Muscle of arm (tissue), 14 donors: ENCODE measurements at places on chromosomes 12 and 14. TPM values are rescaled to one million over a fixed set of nuclear protein-coding genes. Genes with fewer than 3 reads are reported as not detected.

DNA sequence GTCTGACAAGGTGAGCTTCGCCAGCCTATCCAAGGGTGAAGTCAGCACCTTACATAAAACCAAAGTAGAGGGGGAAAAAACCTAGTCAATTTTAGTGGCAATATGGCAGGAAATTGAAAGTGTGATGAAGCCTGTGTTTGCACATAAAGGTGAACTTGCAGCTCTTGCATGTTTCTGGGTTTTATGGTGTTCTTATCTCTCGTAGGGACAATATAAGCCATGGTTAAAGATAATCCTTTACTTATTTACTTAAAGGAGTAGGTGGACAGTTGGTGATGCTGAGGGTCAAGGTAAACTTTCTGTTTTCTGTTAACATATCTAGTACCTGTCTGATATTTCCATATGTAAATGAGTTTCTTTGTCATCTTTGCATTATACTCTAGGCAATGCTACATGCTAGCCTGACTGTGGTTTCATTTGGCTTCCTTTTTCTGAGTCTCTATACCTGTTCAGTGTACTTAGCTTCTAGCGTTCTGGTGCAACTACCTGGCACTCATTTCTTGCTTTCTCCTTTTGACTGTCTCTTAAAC, 32.8 kb downstream of the CCDC91 start:
- no peak for DNase-seq

- DNase-seq, result peak; percentile 67
These were observed 231.6 kb downstream of the CACNA1C start for GRCh38 chr12:2284321-2284813.

DNA sequence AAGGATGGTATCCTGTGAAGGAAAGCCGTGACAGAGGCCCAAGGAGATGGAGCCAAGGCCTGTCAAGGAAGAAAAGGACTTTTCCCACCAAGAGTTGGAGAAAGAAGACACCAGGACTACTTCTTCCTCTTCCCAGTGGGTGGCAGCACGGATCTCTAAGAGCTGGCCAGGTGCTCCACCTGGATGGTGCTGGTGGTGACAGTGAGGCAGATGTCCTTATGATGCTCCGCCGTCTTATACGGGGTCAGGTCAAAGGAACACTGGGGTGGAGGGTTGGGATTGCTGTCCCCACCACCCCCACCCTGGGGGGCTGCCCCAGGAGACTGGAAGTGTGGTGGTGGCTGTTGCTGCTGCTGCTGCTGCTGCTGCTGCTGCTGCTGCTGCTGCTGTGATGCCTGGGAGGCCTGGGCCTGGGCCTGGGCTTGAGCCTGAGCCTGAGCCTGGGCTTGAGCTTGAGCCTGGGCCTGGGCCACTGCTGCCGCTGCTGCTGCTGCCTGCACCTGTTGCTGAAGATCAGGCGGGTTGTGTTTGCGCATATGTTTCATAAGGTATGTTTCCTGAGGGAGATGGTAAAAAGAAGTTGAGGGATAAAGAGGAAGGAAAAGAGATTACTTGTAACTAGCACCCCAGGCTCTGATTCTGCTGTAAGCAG, 4.8 kb upstream of the ING4 start:
- DNase-seq, result no peak

DNA sequence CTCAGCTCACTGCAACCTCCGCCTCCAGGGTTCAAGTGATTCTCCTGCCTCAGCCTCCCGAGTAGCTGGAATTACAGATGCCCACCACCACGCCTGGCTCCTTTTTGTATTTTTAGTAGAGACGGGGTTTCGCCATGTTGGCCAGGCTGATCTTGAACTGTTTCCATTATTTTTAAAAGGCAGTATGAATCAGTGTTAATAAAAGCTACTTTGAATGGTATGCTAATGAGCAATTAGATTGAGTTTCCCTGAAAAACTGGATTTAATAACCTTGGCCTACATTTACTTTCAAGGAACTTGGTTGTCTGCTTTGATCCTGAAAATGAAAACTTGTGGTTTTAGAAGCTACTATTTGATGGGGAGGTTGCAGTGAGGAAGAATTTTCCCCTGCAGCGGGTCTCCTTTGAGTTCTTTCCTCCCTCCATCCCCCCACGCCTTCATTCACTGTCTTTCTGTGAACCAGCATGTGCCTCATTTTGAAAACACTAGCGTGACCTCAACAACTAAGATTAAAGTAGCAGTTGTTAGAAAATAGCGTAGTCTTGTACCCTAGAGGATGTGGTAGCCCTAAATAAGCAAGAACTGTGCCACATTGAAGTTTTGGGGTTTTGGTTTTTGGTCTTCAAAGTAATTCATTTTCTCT, 17.8 kb upstream of the RPS6KA5 start:
- DNase-seq, result no peak

GRCh38 chr14:99203801-99204200, 68.2 kb downstream of the BCL11B start:
- no peak for DNase-seq

- no peak for DNase-seq
These were observed 281.7 kb downstream of the ALG10 start for GRCh38 chr12:34304001-34304400.

DNA sequence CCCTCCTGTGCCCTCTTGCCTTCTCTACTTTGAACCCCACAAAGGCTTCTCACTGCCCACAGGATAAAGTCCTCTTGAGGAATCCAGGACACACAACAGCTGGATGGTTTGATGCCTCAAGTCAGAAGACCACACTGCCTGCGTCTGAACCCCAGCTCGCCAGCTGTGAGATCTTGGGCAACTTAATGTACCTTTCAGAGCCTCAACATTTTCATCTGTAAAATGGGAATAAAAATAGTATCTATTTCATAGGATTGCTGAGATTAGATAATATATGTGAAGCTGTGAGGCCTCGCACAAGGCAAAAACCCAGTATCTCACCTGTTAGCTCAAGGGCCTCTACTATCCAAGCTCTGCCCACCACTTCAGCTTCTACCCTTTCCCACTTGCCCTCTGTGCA, 2.3 kb downstream of the CINP start:
- no peak for DNase-seq

DNA sequence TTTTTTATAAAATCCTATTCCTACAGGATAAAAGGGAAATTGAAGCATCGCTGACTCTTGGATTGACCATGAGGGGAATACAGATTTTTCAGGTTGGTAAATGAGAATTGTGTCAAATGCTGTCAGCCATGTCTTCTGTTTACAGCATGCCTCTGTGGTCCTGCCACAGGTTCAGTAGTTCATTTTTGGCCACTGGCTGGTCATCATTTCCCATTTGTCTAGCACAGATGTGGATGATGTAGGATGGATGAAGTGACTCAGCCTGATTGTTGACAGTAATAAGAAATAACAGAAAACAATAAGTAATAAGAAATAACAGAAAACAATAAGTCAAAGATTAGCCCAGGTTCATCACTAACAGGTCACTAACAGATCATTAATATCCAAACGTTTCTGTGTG, 59.8 kb downstream of the FRMD6 start:
- DNase-seq, result no peak

- DNase-seq, result no peak
These were observed 17.0 kb downstream of the TMEM30B start for GRCh38 chr14:61264010-61264571.

DNA sequence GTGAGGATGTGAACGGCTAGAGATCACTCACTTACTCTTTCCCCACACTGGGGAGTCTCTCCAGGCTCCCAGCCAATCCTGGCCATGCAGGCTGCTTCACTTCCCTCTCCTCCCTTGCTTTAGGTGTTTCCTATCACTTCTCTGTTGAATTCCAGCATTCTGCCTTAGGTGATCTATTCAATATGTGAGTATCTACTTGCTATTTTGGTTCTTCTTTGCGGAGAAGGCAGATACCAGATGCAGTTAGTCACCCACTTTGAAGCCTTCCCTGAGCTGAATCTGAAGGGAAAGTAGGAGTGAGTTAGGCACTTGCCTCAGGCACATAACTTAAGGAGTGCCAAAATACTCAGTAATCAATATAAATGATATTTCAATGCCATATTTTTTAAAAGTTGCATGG, 36.0 kb upstream of the FAR2 start:
- no peak for DNase-seq

Gene KRT79
- polyA plus RNA-seq, result not detected

Gene C12orf54
- not detected for polyA plus RNA-seq
